ENCODE measurements at places on chromosomes 5 and 9.
A peak's percentile ranks its signal among the peaks of the same experiment; 100 is the strongest.

GRCh38 chr5:167248257-167248656, 1043.2 kb upstream of the WWC1 start:
- no peak for DNase-seq

GRCh38 chr5:97165726-97166125, 17.3 kb downstream of the RIOK2 start:
- DNase-seq: no peak

DNA sequence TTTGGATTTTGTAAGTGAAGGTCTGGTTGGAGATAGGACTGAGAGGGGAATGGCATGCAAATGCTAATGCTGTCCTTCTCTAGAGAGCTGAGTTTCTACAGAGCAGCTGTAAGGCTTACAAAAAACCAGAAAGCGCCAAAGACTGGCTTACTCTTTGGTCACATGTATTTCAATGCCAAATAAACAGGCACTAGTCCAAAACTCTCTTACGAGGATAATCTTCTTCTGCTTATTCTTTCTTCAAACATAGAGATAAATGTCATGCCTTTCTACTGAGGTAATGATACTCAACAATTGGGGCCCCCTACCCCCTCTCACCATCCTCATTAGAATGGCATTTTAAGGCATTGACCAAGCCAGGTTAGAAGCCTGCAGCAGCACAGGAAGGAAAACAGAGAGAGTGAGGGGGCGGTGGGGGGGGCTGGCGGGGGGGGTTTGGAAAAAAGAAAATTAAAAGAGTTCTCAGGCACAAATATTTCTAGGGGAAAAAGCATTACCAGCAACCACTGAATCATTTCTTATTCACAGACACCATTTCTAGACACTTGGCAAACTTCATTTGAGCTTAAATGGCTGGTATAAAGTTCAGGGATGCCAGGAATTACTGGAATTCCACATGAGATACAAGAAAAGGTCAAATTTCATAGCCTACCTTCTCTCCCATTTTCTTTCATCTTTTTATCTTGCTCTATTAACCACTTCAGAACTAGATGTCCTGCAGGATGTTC, 34.0 kb downstream of the PUM3 start:
- DNase-seq: peak; percentile 85

DNA sequence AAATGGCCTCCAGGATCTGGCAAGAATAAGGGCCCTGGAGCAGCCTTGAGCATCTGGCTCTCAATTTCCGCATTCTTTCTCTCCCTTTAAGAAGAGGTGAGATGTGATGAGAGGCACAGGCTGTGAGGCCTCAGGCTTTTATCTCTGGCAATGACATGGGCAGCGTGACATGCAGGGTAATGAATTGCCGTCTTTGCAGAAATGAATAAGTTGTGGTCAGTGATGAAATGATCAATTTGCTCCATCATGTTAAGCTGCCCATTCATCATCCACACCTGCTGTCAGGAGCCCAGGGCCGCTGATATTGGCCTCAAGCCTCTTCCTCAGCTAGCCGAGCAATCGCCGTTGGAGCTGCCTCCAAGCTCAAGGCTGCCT, 265.3 kb downstream of the TRIM32 start:
- DNase-seq: no peak

- DNase-seq: no peak
These were observed 9.1 kb upstream of the ERMP1 start for GRCh38 chr9:5841771-5842573.

GRCh38 chr9:105168870-105169319, 75.6 kb upstream of the SLC44A1 start:
- DNase-seq: no peak

GRCh38 chr9:123654218-123654993, 275.5 kb downstream of the DENND1A start:
- no peak for DNase-seq

DNA sequence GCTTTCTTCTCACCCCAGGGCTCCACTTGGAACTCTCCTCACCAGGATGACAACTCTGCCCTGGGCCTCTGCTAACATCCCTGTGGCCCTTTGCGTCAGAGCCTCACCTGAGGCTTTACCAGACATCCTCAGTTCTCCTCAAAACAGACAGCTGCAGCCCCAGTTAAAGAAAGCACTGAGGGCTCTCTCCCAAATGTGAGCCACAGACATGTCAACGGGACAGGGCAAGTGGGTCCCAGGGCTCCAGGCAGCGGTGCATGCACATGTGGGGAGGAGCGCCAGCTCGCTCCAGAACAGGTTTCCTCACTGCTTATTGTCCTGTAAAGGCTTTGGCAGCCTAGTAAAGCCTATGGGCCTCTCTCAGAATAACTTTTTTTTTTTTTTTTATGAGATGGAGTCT, 37.3 kb downstream of the IPPK start:
- DNase-seq: no peak

DNA sequence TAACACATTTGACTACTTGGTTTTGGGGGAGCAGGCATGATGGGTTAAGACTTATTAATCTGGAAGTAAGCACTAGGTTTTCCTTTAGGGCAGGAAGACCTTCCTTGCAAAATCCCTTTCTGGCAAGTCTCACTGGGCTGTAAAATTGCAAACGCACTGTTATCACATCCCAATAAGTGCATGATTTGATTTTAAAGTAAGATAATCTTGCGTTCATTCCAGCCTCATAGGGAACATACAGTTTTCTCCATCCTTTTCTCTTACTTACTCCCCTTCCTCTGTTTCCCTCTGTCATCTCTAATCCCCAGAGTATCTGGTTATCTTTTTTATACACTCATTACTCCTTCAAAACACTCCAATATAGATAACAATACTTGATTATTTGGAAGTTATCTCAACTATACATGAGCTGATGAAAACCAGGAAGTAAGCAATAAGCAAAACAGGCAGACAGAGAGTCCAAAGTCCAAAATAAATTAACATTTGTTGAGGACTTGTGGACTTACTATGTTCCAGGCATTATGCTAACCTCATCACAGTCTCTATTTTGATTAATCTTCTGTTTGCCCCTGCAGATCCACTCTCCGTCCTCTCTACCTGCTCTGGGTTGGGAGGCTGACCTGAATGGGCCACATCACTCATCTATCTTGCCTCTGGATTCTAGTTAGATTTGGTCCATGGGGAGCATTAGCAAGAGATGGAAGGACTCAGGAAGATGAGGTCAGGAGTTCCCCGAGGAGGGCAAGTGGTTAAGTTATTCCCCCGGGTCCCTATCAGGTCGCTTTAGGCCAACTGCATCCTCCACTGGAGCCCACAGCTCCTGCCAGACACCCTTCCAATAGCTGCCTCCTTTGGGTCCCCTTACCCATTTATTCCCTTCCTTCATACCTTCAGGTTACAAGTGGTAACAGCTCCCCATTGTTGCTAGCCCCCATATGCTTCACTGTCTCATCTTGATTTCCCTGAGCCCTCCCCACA, 60.2 kb downstream of the SLC22A5 start:
- DNase-seq: peak; percentile 32

GRCh38 chr5:138772986-138773594, 19.9 kb downstream of the CTNNA1 start:
- DNase-seq: no peak

DNA sequence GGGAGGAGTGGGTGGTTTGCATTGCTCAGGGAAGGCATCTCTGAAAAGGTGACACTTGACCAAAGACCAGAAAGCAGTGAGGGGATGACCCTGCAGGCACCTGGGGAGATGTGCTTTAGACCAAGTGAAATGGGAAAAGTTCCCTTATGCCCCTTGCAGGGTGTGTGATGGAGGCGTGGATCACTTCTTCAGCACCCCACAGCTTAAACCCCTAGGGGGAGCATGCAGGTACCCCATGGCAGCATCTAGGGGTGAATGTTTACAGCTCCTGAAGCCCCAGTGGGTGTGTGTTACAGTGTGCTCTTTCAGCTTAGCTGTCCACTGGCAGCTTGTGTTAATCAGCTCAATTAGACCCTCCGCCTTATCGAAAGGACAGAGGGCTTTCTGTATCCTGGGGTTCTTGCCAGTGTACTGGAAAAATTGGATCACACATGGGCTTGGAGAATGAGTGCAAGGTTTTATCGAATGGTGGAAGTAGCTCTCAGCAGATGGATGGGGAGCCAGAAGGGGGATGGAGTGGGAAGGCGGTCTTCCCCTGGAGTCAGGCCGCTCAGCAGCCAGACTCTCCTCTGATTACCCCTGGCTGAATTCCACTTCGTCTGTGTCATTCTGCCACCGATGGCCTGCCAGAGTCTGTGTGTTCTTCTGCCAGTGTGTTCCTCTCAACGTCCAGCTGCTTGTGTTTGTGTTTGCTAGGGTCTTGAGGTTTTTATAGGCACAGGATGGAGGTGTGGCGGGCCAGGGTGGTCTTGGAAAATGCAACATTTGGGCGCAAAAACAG, 6.3 kb downstream of the BHMT2 start:
- no peak for DNase-seq

DNA sequence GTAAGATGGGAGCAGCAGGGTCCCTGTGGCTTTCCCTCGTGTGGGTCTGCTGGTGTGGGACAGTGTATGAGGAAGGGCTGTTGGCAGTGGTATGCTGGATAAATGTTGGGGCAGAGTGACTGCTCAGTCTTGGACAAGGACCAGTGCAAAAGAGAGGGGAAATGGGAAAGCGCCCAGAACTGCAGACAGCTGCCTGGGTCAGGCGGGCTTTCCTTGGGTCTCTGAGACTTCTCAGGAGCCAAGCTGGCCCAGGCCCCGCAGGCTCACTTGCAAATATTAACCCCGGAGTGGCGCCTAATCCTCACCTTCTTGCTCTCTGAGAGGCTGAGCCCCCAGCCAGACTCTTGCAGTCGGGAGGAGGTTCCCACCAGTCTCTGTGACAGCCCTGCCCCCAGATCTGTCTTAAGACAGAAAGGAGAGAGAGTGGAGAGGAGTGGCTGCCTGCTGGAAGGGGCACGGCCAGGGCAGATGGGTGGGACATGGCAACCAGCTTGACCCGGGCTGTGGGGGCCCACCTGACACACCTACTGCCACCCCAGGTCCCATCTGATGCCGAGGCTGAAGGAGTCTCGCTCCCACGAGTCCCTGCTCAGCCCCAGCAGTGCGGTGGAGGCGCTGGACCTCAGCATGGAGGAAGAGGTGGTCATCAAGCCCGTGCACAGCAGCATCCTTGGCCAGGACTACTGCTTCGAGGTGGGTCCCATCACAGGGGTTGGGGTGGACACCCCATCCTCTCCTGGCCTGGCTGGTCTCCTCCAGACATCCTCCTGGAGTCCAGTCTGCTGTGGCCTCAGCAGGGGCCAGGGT, 105.2 kb downstream of the DAB2IP start:
- no peak for DNase-seq

GRCh38 chr5:67149057-67149950, 47.3 kb downstream of the CD180 start:
- DNase-seq: no peak

GRCh38 chr5:33828626-33829308, 63.0 kb downstream of the ADAMTS12 start:
- DNase-seq: no peak

- peak; percentile 94 for DNase-seq
These were observed 45.4 kb downstream of the ANXA2R start for GRCh38 chr5:42994555-42995359.

DNA sequence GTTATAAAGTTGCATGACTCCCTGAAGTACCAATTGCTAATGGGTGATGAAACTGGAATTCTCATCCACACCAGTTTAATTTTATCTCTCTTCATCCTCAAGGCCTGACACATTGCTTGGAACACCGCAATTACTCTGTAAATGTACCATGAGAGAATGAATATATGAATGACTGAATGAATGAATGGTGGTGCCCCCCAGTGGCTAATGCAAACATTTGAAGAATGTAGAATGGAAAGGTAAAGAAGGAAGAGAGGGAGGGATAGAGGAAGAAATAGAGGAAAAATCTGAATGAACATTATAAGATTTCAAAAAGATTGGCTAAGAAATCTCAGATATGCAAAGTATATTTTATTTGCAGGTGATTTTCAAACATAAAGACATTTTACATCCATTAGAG, 13.1 kb downstream of the PAPPA start:
- no peak for DNase-seq

GRCh38 chr5:151659001-151659754, 27.5 kb downstream of the SPARC start:
- peak; percentile 95 for DNase-seq

DNA sequence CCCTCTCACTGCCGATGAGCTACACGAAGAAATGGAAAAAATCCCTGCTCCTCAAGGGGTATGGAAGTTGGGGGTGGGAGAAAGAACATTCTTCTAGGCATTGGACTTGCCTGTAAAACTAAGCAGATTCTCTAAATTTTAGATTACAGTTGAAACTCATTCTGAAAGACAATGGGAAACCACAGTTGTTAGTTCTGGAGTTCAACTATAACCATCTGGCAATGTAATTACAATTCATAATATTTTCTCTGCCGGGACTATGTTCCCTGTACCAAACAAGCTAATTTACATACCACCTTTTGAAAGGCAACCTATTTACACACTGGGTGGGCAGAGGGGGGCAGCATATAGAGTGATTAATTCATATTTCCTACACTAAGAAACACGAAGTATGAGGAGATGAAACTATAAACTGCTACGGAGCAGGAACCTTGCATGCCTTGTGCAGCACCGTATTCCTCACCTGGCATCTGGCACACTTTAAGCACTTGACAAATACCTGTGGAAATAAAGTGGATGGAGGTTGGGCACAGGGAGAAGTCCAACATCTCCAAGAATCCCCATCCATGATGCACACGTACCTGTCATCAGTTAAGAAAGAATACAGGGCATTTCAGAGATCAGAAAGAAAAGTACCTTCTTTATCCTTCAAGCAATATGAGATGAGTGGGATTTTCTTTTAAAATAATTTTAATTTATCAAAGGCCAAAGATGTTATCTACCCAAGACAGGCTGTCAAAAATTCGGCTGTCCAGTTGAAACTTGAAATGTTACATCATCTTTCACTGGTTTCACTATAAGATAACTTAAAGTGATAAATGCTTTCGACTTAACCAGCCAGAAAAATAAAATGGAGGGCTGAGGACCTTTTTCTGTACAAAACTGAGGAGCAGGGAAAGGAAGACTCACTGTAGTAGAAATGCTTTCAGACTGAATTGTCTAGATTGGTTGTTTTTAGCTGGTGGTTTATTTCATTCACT, 54.2 kb downstream of the SSBP2 start:
- no peak for DNase-seq

- no peak for DNase-seq
These were observed 17.2 kb downstream of the NKX2-5 start for GRCh38 chr5:173217626-173218397.

DNA sequence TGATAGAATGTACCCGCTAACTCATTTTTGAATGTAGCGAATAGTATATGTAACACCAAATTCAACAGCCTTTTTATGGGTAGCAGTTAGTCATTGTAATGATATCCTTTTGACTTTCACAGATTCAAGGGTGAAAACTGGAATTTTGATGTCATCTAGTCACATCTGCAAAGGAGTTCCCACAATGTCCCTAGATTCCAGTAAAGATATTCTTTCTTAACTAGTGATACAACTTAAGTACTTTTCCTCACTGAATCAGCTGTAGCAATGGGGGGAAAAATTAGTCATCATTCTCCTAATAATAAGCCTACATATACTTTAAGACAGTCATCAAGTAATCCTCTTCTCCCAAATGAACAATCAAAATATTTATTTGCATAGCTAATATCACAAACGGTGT, 11.5 kb upstream of the SSBP2 start:
- DNase-seq: no peak

DNA sequence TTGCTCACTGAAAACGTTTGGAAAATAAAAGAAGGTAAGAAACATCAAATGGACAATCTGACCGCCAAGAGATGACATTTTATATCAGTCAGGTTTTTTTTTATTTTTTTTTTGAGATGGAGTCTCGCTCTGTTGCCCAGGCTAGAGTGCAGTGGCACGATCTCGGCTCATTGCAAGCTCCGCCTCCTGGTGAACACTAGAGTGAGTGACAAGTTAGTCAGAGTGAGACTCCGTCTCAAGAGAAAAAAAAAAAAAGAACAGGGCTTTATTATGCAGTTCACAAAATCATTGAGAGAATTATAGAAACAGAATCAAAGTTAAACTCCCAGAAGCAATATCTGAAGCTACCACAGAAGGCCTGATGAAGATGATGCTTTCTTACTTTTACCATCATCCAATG, 70.1 kb downstream of the DTWD2 start:
- DNase-seq: no peak

Measured in islet precursor cell (in vitro differentiated cells).